Vagina (tissue), 2 donors: ENCODE measurements at places on chromosomes 4 and X.

- no peak for DNase-seq
Measured at GRCh38 chr4:23368081-23368697, 521.7 kb downstream of the PPARGC1A start.

DNA sequence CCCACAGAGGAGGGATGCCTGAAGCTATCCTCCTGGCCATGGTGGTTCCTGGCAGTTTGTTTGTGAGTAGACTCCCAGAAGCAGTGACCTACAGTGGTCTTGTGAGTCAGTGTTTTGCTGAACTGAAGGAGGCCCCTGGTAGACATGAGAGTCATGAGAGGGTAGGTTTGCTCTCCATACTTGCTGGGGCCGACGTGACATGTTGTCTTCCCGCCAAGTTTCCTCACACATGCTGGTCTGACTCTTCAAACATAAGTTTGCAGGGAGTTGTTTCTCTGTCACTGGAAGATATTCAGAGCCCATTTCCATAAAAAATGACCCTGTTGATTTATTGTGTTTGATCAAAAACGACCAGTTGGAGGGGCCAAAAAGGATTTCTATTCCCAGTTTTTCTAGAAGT, 131.1 kb upstream of the SCML1 start:
- DNase-seq, result no peak

DNA sequence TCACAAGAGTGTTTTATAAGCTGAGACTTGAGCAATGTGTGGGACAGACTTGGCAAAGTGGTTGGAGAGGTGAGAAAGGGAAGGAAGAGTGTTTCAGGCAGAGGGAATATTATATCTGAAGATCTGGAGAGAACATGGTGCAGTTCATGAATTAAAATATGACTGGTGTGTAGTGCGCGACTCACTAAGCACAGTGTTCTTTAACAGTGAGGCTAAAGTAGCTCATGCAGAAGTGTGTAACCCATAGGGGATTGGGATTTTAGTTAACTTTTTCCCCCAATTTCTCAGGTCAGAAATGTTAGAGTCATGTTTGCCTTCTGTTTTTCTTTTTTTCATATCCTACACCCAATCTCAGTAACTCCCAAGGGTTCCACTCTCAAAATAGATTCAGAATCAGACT, 9.7 kb downstream of the MTHFD2L start:
- no peak for DNase-seq

GRCh38 chr4:54063229-54063628, 1.2 kb downstream of the CHIC2 start:
- DNase-seq, result no peak
